Activated gamma-delta T cell treated with anti-CD3 and anti-CD28 coated beads, Interleukin-2, amount 50 U/mL, for 16 hours (primary cell): ENCODE measurements at places on chromosomes 5 and 9.

DNA sequence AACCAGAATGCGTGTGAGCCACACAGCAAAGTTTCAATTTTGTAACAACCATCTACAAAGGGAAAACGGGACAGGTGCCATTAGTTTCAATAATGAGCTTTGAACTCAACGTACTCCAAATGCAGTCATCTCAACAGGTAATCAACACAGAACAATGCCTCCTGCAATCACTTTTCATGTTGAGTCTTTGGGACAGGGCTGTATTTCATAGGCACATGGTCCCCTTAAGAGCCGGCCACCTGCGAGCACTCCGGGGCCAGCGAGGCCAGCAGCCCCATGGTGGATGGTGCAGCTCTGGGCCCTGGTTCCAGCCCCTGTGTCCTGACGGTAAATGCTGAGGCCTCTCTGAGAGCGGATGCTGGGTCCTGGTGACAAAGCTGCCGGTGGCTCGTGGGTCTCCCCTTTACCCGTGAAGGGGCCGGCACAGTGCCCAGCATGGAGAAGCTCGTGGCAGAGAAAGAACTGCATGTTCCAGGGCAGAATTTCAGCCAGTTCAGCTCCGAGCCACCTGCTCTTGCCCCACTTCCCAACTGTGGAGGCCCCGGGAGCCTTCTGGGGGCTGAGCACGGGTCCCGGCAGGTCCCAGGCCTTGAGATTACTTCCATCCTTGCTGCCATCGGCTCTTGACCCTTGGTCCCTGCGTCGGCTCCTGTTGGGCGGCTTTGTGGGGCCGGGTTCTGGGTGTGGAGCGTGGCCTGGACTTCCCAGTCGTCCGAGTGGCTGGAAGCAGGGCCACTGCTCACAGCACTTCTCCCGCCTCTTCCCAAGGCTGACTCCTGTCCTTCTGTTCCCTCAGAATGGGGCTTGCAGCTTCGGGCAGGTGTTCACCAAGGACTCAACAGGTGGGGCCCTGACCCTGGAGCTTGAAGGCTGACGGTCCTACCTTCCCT lies 26.1 kb upstream of the RNU6ATAC start:
- DNase-seq = no peak

DNA sequence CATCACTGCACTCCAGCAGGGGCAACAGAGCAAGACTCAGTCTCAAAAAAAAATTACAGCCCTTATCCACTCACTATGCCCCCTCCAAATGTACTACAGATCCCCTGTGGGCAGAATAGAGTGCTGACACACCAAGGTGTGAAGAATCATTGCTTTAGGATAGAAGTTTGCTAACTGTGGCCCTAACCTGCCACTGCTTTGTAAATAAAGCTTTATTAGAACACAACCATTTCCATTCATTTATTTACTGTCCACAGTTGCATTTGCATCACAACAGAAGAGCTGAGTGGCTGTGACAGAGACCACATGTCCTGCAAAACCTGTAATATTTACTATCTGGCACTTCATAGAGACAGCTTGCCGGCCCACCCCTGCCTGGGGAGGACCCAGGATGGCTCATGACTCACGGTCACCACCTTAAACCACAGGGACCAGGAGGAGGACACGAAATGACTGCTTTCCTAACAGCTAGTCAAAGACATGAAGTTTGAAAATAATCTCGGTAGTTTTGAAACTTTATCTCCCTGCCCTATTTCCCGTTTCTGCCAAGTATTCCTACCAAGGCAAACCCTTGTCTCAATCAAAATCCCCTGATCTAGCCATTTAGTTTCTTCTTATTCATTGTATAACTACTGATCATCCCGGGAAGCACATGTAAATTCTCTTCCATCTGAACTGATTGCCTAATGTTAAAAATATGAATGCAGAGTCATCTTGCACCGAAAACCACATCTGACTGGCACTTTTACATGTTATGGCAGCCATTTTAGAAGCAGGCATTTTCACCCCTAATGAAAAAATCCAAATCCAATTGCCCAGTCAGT lies 206.1 kb downstream of the SLIT3 start:
- no peak for DNase-seq

GRCh38 chr9:133463864-133464615 lies 4.3 kb downstream of the CACFD1 start:
- DNase-seq = no peak

DNA sequence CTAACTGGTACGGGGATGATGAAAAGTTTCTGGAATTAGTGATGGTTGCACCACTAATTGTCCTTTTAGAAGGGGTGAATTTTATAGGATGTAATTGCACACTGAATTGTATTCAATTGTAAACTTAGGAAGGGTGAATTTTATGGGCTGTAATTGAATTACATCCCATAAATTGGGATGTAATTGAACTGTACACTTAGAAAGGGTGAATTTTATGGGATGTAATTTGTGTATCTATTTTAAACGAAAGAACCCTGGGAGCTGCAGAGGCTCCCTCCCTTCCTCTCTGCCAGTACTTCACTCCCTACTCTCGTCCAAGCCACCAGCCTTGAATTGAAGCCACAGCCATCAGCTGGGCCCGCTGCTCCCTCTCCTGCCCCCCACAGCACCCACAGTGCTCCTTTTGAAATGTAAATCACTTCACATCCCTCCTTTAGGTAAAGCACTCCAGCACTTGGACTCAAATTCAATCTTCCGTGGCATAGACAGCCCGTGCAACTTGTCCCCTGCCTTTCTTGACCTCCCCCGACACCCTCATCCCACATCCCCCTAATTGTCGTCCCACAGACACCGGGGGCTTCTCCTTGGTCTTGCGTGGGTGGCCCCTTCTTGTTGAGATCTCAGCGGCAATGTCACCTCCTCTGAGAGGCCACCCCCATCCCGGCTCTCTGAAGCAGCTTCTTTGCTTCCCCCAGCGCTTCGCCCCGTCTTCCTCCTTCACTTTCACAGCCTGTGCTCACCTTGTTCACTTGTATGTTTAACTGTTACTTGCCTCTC lies 84.2 kb upstream of the HRH2 start:
- DNase-seq = no peak

DNA sequence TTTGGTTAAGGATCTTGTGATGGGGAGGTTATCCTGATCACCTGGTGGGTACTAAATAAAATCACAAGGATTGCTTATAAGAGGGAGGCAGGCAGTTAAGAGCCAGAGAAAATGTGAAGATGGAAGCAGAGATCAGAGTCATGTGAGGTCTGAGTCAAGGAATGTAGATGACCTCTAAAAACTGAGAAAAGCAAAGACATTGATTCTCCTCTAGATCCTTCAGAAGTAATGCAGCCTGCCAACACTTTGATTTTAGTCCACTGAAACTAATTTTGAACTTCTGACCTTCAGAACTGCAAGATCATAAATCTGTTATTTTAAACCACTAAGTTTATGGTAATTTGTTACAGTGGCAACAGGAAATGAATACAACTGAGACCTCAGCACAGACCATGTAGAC lies 499.0 kb downstream of the GADD45G start:
- DNase-seq = no peak

DNA sequence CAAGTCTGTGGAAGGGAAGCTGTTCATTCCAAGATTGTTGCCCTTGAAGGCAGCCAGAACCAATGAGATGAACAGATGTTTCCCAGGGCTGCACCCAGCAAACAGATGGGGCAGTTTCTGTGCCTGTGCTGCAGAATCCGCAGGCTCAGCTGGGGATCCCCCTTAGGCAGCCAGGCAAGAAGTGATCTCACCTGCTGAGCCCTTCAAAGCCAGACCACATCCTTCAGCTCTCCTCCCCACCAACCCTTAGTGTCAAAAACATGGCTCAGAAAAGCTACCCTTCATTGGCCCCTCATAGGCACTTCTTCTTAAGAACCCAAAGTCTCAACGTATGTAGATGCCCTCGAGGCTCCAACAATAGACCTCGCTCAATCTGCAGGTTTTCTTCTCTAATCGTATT lies 626.7 kb downstream of the CCDC171 start:
- DNase-seq = no peak

DNA sequence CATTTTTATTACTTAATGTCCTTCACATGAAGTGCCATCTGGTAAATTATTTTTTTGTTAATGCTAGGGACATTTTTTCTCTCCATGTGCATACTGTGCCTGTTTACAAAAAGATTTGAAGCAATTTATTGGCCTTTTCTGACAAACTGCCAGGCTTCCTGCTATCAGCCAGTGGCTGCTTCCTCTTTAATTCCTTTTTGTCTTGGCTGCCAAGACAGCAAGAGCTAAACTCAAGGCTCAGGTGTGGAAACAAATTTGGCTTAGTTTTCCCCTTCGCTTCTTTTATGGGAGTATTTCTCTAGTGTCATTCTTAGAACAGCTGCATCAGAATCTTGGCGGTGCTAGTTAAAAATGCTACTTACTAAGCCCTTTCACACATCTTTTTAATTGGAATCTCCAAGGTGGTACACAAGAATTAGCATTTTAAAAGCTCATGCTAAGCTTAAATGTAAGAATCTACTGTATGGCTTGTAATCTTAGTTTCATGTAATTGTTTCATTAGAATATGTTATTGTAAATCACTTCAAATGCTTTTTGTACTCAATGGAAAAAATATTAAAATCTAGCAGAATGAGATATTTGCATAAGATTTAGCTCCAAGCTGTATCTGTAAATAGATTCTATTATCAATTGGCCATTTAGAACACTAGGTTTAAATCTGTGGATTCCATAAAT lies 134.2 kb upstream of the RASGRF2 start:
- DNase-seq = no peak

DNA sequence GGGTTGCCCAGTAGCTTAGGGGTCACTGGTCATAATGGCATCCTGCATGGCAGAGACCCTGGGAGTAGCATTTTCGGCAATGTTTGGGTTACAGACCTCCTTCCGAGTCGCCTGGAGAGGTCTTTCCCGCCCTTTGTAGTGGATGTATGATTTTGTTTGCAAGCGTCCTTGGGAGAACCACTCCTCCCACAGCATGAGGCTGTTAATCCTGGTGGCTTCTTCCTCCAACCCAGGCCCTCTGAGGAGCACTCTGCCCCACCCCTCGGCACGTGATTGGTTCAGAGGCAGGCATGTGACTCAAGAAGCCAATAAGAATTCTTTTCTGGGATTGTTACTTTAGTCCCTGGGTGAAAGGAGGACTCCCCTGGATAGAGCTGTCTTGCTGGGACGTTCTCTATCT lies 30.2 kb upstream of the GRHPR start:
- no peak for DNase-seq
